Head of caudate nucleus (tissue), 42 donors: ENCODE measurements at places on chromosomes 6 and 20.

DNA sequence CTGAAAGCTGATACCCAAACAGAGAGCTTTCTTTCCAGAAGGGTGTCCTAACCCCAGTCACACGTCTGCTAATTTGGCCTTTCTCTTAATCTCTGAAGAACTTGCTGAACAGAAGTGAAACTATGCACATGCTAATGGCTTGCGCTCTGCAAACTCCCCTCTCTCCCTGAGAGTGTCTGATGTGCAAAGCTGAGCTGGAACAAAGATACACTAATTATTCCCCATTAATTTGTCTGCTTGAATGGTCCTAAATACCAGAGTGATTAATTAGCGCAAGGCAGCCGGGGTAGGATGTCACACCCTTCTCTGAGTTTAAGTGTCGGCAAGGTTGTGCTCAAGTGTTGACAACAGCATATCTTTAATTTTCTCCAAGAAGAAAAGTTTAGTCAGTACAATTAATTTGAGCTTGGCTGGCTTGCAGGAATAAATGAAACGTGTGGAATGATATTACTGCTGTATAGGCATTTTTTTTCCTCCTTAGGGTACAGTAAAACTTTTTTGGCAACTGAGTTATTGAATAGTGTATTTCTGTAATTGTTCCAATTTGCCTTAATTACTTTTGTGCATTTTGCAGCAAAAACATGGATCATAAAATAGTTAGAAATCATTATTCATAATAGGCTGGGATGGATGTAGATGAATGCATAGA is 715.9 kb upstream of the POU3F2 start:
- DNase-seq: no peak

- DNase-seq: no peak
Observed at GRCh38 chr20:35908007-35908406, 46.3 kb downstream of the SCAND1 start.

DNA sequence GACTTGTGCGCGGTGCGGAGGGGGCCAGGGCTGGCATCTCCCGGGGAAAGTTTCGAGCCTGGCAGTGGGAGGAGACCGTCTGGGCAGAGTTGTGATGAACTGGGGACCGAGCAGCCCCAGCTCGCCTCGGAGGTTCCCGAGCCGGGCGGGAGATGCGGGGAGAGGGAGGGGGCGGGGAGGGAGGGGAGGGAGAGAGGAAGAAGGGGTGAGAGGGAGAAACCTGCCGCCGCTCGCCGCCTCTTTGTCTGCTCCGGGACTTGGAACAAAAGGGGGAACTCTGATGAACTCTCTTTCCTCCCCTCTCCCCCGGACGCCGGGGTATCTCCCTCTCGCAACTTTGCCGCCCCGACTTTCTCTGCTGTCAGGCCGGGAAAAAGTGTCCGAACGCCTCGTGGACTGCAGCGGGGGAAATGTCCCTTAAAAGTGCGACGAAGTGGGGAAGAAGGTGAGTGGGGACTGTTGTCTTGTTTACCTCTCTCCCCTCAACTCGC is 72.7 kb downstream of the SOX4 start:
- no peak for DNase-seq

DNA sequence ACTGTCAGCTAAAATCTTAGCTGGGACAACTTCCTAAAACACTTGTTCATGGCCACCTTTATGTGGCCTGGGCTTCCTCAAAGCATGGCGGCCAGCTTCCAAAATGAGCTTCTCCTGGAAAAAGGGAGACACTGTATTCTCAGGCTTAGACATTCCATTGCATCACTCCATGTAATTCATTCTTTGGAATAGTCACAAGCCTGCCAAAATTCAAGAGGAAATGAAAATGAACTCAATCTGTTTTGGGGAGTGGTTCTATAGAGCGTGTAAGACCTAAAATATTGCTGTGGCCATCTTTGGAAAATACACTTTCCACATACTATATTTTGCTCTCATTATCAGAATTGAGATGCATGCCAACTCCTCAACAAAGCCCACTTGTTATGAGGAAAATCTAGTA is 687.0 kb downstream of the KIF16B start:
- no peak for DNase-seq

GRCh38 chr6:42103753-42104094 is 38.7 kb downstream of the C6orf132 start:
- DNase-seq: no peak

- DNase-seq: no peak
Observed at GRCh38 chr20:22346716-22347115, 237.7 kb downstream of the FOXA2 start.

DNA sequence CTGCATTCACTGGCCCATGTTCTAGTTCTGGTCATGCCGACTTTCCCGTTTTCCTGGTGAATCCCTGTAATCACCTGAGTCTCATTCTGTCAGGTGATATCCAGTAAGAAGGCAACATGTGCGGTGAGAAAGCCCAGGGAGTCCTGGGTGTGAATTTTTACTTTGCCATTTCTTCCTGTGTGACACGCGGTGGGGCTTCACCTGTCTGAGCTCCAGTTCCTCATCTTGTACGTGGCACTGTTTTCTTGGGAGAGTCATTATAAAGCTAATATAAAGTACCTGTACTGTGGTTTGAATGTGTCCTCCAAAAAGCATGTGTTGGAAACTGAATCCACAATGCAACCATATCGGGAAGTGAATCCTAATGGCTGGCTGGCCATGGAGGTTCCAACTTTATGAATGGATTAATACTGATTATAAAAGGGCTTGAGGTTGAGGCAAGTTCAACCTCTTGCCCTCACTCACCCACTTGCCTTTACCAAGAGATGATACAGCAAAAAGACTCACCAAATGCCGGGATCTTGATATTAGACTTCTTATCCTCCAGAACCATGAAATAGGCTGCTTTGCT is 5.1 kb downstream of the HLA-E start:
- DNase-seq: no peak

DNA sequence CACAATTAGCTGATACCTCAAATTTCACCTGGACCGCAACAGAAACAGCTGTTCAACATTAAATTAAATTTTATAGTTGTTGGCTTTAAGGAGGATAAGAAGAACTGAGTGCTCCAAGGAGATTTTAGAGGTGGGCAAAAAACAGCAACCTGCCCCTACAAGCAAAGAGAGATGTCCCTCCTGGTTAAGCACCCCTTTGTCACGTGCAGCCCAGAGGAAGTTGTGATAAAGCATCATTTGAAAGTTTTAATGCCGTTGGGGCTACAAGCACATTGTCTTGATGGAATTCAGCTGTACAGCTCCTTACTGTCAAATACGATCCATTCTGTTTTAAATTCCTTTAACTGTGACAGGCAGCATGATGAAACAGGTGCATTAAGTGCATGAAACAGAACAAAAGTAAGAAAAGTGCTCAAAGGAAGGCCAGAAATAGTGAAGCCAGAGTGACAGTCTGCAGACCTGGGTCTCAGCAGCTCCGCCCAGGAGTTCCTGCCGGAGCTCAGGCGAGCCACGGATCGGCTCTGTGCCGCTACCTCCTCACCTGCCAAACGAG is 195.0 kb downstream of the GMPR start:
- DNase-seq: no peak

DNA sequence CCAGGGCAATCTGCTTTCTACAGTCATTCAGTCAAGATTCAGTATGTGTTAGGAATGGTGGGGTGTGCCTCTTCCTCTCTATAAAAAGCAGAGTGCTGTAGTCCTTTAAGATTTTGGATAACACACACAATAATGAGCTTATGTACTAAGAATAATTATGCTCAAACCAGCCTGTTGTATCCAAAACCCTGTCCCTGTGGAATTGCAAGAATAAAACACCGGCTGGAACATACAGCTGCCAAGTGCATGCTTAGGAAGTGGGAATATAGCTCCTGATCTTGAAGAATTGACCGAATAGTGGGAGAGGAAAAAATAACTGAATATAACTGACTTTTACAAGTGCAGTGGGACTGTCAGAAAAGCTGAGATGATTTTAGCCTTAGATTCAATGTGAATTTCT is 979 bp upstream of the MOCS1 start:
- no peak for DNase-seq

GRCh38 chr6:42405021-42405420 is 46.7 kb downstream of the TRERF1 start:
- DNase-seq: no peak
